Stimulated activated CD4-positive, alpha-beta T cell treated with anti-CD3 and anti-CD28 coated beads, Interleukin-12 subunit alpha, Interleukin-12 subunit beta, amount 100 ng/mL, for 48 hours (primary cell): ENCODE measurements at places on chromosomes 3 and 15.

GRCh38 chr3:63685340-63685739 lies 32.9 kb downstream of the SNTN start:
- no peak for DNase-seq

GRCh38 chr15:45551676-45552075 lies 29.1 kb upstream of the SLC30A4 start:
- DNase-seq: no peak

DNA sequence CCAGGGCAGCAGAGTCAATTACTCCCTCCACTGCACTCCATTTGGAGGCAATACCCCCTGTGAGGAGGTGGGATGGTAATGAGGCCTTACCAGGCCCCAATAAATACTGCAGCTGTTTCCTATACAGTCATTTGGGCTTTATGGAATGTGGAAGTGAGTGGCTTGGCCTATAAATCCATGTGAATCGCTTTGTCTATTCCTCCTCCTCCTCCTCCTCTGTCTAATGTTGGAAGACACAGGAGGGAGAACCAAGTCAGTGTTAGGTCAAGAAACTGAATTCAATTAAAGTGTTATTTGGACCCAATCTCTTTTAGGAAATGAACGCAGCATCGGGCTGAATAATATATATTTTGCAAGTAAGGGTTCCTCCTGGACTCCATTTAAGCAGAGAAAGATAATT lies 17.3 kb upstream of the SRGAP3 start:
- no peak for DNase-seq

- no peak for DNase-seq
Measured at GRCh38 chr3:78728406-78729145, 1039.2 kb downstream of the ROBO1 start.

GRCh38 chr3:63279005-63279841 lies 1.1 kb downstream of the SYNPR start:
- no peak for DNase-seq

- no peak for DNase-seq
Measured at GRCh38 chr3:9409981-9410854, 12.8 kb downstream of the SETD5 start.

DNA sequence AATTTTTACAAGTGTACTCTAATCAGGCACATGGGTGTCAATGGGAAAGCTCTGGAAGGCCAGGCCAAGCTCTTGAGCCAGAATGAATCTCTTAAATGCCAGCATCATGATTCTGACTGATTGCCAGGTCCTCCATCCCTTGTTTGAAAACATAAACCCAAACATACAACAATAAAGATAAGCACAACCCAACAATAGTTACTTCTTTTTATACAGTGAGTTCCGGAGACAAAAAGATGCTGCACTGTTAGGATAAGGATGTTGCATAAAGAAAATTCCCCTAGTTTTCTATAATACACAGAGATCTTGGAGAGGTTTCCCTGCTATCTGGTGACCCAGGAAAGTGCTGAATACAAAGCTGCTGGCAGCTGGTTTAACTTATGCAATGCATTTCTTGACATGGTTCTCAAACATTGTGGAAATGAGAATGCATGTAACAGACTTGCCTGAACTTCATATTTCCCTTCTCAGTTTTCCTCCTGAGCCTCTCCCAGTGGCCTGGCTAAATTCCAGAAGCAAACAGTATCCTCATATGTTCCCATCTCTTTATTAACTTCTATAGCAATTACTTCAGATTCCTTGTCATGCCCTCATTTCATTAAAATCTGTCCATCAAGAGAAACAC lies 180.1 kb upstream of the PRICKLE2 start:
- DNase-seq: no peak

GRCh38 chr15:73617301-73617831 lies 15.8 kb downstream of the NPTN start:
- no peak for DNase-seq

GRCh38 chr15:85354461-85354860 lies 25.9 kb upstream of the AKAP13 start:
- DNase-seq: no peak

DNA sequence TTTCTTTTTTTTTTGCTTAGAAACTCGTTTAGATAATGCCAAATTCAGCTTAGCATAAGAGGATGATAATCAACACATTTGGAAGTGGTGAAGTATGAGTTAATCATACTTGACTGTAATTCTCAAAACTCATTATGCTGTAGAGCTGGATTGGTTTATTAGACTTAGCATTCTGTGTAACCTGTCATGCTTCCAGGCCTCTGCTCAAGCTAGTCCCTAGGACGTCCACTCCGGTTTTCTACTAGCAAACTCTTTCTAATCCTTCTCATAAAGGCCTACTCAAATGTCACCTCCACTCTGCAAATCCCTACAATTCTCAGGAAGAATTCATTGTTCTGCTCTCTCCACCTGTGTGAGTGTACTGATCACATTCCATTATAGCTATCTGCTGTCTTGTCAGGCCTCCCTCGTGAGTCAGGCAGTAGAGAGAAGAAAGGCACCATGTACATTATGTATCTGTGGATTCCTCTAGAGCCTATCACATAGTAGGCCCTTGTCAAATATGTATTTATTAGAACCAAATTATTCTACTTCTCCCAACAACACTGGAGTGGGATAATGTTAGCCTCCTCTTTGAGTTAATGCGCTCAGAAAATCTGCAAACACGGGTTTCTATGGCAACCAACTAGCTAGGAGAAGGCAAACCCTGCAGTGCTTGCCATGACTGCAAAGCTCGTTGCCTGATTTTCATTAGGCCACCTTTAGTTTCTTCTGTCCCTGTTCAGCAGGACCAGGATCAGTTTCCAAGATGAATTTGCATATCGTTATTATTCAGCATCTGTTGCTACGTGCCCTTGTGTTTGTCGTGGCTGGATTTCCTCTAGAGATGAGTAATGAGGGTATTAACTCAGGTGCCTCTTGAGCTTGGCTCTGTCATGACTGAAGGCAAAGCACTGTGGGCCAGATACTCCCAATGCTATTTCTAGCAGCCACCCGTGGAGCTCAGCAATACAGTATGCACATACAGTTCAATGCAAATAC lies 30.7 kb downstream of the ATP13A5 start:
- DNase-seq: no peak

- no peak for DNase-seq
Measured at GRCh38 chr3:145623349-145623748, 537.6 kb downstream of the PLOD2 start.

- DNase-seq: no peak
Measured at GRCh38 chr3:128504963-128505730, 12.1 kb upstream of the GATA2 start.

DNA sequence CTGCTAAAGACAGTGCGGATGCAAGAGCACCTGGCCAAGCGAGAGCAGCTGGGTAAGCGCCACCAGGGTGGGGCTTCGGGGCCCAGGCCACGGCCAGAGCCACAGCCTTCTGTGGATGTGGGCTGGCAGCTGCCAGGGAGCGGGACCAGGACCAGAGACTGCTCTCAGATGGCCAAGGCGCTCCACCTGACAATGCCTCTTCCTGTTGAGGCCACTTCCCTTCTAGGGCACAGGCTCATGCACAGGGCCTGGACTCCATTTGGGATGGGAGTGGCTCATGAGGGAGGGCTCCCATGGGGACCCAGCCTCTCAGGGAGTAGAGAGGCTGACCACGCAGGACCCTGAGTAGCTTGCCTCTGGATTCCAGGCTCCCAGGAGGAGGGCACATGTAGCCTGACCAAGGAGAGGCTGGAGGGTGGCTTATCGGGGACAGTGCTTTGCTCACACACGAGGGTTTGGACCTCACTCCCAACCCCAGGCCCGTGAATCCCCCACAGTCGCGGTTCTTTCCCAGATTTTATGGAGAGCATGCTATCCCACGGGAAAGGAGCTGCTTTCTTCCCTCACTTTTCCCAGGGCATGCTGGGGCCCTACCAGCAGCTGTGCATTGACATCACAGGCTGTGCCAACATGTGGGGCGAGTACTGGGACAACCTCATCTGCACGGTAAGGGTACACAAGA lies 25.1 kb downstream of the ACAA1 start:
- DNase-seq: no peak

DNA sequence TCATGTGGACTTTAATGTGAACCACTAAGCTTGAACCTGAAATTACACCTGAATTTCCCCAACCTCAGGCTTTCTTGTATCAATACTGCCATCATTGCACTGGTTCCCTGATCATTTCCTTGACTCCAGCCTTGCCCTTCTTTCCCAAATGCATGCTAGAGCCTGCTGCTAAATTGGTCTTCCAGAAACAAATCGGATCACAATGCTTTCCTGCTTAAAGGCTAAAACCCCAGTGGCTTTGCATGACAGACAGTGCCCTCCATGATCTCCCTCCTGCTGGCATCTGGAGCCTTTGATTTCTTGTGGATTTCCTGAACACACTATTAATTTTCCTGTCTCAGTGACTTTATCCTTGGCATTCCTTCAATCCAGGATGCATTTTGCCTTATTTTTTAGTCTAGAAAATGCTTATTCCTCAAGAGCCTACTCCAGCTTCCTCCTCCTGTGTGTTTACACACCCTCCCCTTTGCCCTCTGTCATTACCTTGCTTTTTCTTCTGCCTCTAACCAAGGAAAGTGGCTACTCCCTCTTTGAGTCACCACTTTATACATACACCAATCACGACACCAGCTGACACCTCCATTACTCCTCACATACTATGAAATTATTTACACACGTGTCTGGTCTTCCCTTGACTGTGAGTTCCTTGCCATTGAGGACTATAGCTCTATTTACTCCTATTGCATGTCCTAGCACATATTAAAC lies 214.6 kb downstream of the KCNAB1 start:
- no peak for DNase-seq

- DNase-seq: no peak
Measured at GRCh38 chr15:67407786-67408185, 113.1 kb upstream of the C15orf61 start.

DNA sequence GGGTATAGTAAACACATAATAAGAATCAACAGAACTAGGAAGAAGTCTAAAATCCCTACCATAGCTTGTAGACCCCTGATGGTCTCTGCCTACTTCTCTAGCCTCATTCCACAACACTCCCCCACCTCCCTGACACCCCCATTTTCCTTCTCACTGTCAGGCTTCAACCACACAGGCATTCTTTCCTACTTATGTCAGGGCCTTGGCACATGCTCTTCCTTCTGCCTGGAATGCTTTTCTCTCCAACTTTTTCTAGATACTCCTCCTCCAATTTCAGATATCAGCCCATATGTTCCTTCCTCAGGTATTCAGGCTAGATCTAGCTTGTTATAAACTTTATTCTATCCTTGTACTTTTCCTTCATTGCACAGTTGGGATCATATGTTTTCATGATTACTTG lies 106.0 kb upstream of the MRPL3 start:
- no peak for DNase-seq
